ENCODE measurements at places on chromosomes 5 and 9.

- no peak for DNase-seq
Observed at GRCh38 chr9:122201641-122202040, 27.1 kb downstream of the LHX6 start.

DNA sequence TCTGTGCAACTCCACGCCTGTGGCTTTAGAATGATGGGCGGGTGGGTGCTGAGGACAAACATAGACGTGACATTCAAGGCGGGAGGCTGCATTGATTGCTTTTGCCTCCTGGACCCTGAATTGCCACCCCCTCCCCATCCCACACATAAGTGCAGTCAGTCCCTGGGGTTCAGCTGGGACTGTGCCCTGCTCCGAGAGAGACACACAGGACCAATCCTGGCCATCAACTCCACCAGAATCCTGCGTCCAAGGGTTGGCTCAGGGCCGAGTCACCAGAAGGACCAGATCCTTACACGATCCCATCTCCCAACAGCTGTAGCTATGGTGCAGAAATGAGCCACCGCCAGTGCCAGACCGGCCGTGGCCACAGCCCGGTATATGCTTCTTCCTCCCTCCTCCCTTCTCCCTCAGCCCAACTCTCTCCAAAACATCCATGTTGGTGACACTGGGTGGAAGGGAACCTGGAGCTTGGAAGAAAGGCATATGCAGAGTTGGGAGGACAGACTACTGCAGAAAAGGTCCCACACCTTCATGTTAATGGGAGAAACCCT lies 27.4 kb downstream of the IRX2 start:
- DNase-seq, result no peak

GRCh38 chr9:77587851-77588250 lies 60.3 kb downstream of the GNA14 start:
- DNase-seq, result no peak

- DNase-seq, result no peak
Observed at GRCh38 chr5:147555176-147555575, 45.3 kb upstream of the DPYSL3 start.

DNA sequence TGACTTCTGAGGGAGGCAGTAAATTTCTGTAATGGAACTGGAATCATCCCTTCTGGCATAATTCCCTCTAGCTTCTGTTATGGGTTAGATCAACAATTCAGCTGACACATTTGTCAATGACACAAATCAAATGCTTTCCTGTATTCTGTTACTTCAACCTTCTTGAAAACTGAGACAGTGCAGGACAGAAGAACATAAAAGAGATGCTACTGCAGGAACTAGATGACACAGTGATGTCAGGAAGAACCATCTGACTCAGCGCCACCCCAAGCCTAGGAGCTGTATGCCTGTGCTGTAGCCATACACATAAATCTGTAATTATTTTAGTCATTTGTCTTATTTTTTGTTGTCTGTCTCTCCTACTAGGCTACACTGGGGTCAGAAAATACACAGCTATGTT lies 18.2 kb upstream of the CEP120 start:
- no peak for DNase-seq
